ENCODE measurements at places on chromosomes 5 and 9. TPM values are rescaled to one million over a fixed set of nuclear protein-coding genes. Genes with fewer than 3 reads are reported as not detected.

Gene PCDHB3
- not detected for total RNA-seq

Gene SPINK14
- not detected for total RNA-seq

Gene LCN10
- total RNA-seq, result 1.00 TPM

Gene DENND4C
- total RNA-seq, result 44.4 TPM

Gene FUT7
- 0.39 TPM for total RNA-seq

Gene GZMA
- 242 TPM for total RNA-seq

Gene BASP1
- 0.94 TPM for total RNA-seq

- no peaks in the 10 kb centered on the region for H3K36me3 ChIP-seq
- no peaks in the 10 kb centered on the region for H3K4me1 ChIP-seq
- no peak overlapping the region for H3K4me3 ChIP-seq
Observed at GRCh38 chr5:14036947-14037346, 92.5 kb upstream of the DNAH5 start.

- no peak for DNase-seq
- H3K27ac ChIP-seq, result no peak overlapping the region
Observed at GRCh38 chr9:38026021-38026809, 42.8 kb downstream of the SHB start.

- H3K27ac ChIP-seq, result no peak overlapping the region
- peaks cover 4% of the 10 kb centered on the region for H3K27me3 ChIP-seq
- DNase-seq, result no peak
- peaks cover under 1% of the 10 kb centered on the region for H3K4me1 ChIP-seq
- no peaks in the 10 kb centered on the region for H3K36me3 ChIP-seq
Observed at GRCh38 chr5:78543916-78544315, 104.7 kb downstream of the LHFPL2 start.

DNA sequence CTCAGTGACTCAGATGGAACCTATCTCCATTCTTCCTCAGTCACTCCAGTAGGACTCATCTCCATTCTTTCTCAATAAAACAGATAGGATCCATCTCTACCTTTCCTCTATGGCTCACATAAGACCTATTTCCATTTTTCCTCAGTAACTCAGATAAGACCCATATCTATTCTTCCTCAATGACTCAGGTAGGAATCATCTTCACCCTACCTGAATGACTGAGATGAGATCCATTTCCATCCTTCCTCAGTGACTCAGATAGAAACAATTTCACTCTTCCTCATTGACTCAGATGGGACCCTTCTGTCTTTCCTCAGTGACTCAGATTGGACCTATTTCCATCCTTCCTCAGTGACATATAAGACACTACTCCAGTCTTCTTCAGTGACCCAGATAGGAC is 165.1 kb downstream of the FBXO4 start:
- no peaks in the 10 kb centered on the region for H3K4me1 ChIP-seq
- H3K27me3 ChIP-seq, result no peaks in the 10 kb centered on the region
- no peaks in the 10 kb centered on the region for H3K36me3 ChIP-seq
- H3K4me3 ChIP-seq, result no peak overlapping the region

GRCh38 chr5:115349001-115349817 is 52.8 kb upstream of the CCDC112 start:
- no peak overlapping the region for H3K4me3 ChIP-seq
- no peaks in the 10 kb centered on the region for H3K4me1 ChIP-seq
- peaks cover 13% of the 10 kb centered on the region for H3K27me3 ChIP-seq
- DNase-seq, result no peak

DNA sequence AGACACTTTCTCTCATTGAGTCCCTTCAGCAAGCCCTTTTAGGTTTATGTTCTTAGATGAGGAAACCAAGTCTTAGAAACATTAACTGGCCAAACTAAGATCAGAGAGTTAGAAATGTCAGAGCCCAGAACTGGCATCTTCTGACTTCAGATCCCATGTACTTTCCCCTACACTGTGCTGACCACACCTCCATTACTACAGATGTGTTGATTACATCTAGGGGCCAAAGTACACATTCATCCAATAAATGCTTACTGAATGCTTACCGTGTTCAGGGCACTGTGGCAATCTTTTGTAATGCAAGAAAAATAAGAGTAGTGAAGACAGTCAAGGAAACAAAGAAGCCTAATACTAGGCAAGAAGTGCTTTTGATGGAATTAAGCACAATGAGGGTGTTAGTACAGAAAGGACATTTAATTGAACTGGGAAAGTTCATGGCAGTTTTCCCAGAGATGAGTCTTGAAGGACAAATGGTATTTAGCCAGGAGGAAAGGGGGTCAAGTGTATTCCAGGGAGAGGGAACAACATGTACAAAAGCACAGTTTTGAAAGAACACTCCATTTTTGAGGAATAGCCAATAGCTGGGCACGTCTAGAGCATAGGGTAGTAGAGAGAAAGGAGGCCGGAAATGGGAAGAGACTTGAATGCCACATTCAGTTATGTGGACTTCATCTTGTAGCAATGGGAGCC is 89.7 kb upstream of the CDKN2B start:
- H3K4me3 ChIP-seq, result no peak overlapping the region
- H3K27ac ChIP-seq, result no peak overlapping the region
- peaks cover 30% of the 10 kb centered on the region for H3K36me3 ChIP-seq
- no peak for DNase-seq
- H3K4me1 ChIP-seq, result peaks cover 38% of the 10 kb centered on the region
- H3K27me3 ChIP-seq, result peaks cover 25% of the 10 kb centered on the region

DNA sequence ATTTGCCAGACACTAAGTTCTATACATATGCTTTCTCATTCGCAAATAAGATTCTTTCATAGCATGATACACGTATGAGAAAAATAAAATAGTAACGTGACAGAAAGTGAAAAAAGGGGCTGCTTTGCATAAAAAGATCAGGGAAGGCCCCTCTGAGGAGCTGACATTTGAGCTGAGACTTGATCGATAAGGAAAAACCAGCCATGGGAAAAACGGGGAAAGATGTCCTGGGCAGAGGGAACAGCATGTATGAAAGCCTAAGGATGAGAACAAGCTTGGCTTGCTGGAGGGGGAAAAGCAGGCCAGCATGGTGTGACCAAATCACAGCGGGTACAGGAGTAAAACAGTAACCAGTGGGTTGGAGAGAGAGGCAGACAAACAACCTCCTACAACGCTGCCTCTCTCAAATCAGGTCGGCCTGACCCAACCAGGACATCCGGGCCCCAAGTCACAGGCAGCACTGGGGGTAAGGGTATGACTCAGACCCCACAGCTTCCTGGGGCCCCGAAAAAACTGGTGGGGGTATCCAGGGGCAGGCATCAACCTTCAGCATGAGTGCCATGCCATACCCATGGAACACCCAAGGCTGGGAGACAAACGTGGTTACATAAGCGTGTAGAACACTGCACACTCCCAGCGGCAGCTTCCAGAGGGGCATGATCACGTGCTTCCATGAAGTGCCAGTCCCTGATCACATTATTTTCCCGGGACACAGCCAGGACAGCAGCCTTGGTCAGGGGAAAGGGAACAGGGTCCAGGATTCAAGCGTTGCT is 2.2 kb downstream of the TNIP1 start:
- H3K27ac ChIP-seq, result peak overlapping the region; percentile 78
- H3K4me3 ChIP-seq, result peak overlapping the region; percentile 92
- peak; percentile 60 for DNase-seq
- H3K27me3 ChIP-seq, result no peaks in the 10 kb centered on the region
- H3K36me3 ChIP-seq, result peaks cover 33% of the 10 kb centered on the region
- peaks cover 55% of the 10 kb centered on the region for H3K4me1 ChIP-seq

DNA sequence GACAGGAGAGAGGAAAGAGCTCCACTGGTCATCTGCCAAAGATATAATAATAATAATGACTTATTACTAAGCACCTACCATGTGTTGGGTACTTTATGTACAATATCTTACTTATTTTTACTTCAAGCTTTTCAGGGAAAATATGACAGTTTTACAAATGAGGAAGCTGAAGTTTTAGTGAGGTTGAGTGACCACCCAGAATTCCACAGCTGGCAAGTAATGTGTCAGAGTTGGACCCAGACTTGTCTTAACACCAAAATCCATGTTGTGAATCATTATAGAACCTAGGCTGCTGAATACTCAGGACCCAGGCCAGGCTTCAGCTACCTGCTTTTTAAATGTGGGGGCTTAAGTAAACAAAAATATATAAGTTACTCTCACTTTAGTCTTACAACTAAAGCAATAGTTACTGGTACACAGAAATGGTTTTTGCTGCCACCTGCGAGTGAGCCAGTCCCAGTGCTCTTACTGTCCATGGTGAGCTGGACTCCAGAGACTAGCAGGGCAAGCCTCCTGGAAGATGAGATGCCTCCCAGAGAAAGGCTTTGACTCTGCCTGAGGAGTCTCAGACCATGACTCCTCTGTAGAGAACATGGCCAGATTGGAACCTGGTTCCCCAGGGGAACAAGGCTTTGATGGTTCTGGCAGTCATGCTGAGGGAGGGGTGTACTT is 29.9 kb downstream of the RUSC2 start:
- H3K27me3 ChIP-seq, result peaks cover under 1% of the 10 kb centered on the region
- H3K36me3 ChIP-seq, result no peaks in the 10 kb centered on the region
- no peaks in the 10 kb centered on the region for H3K4me1 ChIP-seq
- no peak overlapping the region for H3K27ac ChIP-seq
- no peak overlapping the region for H3K4me3 ChIP-seq

DNA sequence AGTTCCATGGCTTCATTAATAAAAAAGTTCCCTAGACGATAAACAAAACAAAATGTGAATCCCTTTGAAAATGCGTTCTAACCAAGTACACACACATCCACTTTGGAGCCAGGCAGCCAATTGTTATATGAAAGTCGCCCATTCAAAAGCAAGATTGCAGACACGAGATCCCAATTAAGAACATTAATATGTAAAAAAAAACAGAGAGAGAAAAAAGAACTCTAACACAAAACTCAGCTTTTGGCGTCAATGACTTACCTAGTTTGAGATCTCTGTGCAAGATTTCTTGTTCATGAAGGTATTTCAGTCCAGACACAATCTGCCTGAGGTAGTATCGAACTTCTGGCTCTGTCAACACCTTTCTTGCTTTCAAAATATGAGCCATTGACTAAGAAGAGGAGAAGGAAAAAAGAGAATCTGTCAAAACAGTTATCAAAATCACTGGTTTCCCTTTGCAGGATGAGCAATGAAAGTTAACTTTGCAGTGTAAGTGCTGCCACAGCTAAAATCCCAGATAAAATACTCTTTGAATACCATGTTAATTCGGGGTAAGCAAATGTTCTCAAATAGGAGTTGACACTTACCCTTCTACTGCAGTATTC is 1.6 kb downstream of the PLK2 start:
- H3K27me3 ChIP-seq, result peaks cover 30% of the 10 kb centered on the region
- peaks cover 11% of the 10 kb centered on the region for H3K4me1 ChIP-seq
- no peak overlapping the region for H3K27ac ChIP-seq
- DNase-seq, result no peak
- H3K4me3 ChIP-seq, result no peak overlapping the region

DNA sequence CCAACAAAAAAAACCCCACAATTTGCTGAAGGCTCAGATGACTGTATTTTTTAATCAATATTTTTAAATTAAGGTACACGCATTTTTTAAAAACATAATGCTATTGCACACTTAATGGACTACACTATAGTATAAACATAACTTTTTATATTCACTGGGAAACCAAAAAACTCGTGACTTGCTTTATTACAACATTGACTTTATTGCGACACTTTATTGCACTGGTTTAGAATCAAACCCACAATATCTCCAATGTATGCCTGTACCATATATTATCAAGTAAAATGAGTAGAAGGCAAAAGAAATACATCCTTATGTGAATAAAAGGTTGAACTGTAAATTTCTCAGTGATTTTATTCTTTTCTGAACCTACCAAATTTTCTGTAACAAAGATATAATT is 53.7 kb downstream of the RICTOR start:
- peaks cover 49% of the 10 kb centered on the region for H3K36me3 ChIP-seq
- no peak for DNase-seq
- H3K4me3 ChIP-seq, result no peak overlapping the region
- no peak overlapping the region for H3K27ac ChIP-seq
- H3K27me3 ChIP-seq, result no peaks in the 10 kb centered on the region

- H3K4me1 ChIP-seq, result no peaks in the 10 kb centered on the region
- no peak for DNase-seq
- peaks cover 8% of the 10 kb centered on the region for H3K27me3 ChIP-seq
- H3K27ac ChIP-seq, result no peak overlapping the region
- no peaks in the 10 kb centered on the region for H3K36me3 ChIP-seq
Observed at GRCh38 chr5:103498800-103499551, 63.6 kb downstream of the NUDT12 start.

DNA sequence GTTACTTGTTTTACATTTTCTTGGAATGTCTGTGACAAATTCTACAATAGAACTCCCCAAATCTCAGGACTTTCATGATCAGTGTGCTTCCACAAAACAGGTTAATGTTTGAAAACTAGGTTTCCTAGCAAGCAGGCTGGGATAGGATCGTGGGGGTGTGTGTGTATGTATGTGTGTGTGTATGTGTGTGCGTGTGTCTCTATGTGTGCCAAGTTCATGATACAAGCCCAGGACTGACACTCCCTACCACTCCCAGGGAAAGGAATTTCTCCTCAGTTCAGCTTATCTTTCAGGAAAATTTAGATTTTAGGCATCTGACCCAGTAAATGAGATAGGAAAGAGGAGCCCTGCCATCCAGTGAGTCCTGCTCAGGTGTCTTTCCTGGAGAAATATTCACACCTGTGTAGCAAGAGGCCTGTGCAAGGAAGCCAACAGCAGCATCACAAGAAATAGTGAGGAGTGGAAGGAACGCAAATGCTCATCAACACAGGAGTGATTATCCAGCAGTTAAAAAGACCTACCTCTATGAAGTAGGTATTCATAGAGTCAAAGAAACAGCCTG is 13.8 kb upstream of the ABLIM3 start:
- no peak overlapping the region for H3K4me3 ChIP-seq
- no peaks in the 10 kb centered on the region for H3K4me1 ChIP-seq

DNA sequence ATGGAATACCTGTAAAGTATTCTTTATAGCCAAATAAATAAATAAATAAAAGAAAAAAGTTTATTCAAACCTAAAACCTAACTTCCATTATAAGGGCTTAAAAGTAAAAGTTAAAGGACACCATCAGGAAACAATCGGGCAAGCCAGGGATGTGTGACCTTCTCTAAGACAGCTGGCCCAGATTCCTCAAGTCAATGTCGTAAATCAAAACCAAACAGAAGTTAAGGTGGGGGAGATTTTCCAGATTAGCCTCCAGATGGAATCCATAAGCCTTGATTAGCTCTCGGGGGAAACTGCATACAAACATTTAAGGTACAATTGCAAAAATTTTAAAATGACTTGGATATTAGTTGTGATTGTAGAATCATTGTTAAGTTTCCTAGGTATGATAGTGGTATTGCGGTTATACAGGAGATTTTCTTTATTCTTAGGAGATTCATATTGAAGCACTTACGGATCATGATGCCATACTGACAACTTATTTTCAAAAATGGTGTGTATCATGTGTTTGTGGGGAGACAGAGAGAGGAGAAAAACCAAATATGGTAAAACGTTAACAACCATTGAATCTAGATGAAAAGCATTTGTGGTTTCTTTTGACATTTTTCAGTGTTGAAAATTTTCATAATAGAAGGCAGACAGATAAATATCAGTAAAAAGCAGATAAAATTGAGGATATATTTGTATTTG is 21.5 kb upstream of the MGAT1 start:
- H3K4me1 ChIP-seq, result peaks cover 3% of the 10 kb centered on the region
- DNase-seq, result no peak
- H3K4me3 ChIP-seq, result no peak overlapping the region
- no peaks in the 10 kb centered on the region for H3K27me3 ChIP-seq
- no peak overlapping the region for H3K27ac ChIP-seq
- peaks cover 3% of the 10 kb centered on the region for H3K36me3 ChIP-seq

All from activated naive CD8-positive, alpha-beta T cell treated with anti-CD3 and anti-CD28 coated beads, Interleukin-2, amount 10 ng/mL, durations not matched to agents 7 days and 5 days (primary cell).